ENCODE measurements at places on chromosomes 5 and 9. TPM values are rescaled to one million over a fixed set of nuclear protein-coding genes. Genes with fewer than 3 reads are reported as not detected.
A peak's percentile ranks its signal among the peaks of the same experiment; 100 is the strongest.

DNA sequence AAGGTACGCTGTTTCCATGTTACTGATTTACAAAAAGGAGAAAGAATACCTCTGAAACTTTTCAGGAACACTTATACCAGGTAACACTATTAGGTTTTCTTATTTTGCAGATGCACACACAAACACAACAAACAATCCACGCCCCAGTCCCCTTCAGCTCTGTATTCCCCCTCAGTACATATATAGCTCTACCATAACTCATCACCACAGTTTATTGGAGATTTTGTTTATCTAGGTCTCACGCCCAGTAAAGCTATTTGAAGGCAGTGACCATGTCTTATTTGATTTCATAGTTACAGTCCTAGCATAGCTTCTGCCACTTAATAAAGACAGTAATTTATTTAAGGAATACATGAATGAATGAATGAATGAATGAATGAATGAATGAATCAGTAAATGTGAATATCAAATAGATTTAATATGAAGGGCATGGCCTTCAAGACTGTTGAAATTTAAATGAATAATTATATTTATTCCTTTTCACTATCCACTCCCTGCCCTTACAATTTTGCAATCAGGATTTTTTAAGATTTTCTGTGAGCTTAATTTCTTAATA, 32.9 kb downstream of the INVS start:
- no peaks in the 10 kb centered on the region for H3K36me3 ChIP-seq
- H3K27me3 ChIP-seq = no peaks in the 10 kb centered on the region
- no peak overlapping the region for H3K4me3 ChIP-seq
- DNase-seq = no peak

DNA sequence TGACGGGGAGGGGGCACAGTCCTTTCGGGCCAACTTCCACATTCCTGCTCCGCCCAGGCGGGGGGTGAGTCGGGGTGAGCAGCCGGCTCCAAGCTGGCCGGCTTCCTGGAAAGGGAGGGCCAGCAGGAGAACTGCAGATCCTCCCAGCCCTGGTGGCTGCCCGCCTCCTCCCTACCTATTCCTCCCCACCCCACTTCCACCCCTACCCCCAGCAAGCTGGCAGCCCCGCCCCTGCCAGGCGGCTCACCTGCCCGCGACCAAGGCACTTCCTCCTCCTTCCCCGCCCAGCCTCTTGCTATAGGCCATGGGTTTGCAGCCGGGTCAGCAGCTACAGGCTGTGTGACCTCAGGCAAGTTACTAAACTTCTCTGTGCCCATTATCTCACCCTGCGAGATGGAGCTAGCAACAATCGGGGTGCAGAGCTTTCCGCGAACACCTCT, 5.6 kb upstream of the IRF1 start:
- H3K27ac ChIP-seq = peak overlapping the region; percentile 98
- no peaks in the 10 kb centered on the region for H3K27me3 ChIP-seq
- DNase-seq = peak; percentile 96
- peaks cover 31% of the 10 kb centered on the region for H3K4me1 ChIP-seq
- H3K4me3 ChIP-seq = peak overlapping the region; percentile 57

DNA sequence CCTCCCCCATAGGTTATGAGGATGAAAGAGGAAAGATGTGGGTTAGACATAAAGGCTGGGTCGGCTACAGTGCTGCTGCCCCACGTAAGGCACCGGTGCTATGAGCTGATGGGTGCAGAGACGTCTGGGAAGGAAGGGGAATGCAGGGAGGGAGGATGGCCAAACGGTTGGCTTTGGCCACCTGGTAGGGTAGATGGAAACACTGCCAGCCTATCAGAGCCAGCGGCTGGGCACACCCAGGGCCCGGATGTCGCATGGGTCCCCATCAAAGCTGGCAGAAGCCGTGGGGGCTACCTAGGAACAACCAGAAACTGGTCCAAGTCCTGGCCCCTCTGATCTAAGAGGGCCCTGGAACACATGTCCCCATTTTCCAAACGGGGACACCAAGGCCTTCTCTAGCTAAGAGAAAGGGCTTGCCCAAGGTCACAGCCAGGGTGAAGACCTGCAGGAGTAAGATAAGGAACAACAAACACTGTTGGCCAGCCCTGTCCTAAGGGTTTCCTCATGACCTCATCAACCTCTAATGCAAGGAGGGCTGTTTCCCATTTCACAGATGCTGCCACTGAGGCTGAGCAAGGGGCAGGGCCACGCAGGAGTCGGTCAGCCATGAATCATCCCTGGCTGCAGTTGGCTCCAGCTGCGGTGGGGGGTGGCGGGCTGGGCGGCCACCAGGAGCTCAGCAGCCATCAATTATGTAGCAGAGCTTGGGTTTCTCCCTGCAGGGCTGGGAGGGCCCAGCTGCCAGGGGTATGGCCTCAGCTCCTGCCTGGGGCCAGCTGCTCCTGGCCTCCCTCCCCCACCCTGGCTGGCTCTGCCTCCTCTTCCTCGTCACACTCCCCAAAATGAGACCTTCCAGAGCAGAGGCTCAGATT, 4.9 kb downstream of the SH3GLB2 start:
- no peak for DNase-seq
- no peak overlapping the region for H3K4me3 ChIP-seq
- H3K27me3 ChIP-seq = no peaks in the 10 kb centered on the region
- peaks cover 41% of the 10 kb centered on the region for H3K4me1 ChIP-seq
- no peaks in the 10 kb centered on the region for H3K36me3 ChIP-seq

DNA sequence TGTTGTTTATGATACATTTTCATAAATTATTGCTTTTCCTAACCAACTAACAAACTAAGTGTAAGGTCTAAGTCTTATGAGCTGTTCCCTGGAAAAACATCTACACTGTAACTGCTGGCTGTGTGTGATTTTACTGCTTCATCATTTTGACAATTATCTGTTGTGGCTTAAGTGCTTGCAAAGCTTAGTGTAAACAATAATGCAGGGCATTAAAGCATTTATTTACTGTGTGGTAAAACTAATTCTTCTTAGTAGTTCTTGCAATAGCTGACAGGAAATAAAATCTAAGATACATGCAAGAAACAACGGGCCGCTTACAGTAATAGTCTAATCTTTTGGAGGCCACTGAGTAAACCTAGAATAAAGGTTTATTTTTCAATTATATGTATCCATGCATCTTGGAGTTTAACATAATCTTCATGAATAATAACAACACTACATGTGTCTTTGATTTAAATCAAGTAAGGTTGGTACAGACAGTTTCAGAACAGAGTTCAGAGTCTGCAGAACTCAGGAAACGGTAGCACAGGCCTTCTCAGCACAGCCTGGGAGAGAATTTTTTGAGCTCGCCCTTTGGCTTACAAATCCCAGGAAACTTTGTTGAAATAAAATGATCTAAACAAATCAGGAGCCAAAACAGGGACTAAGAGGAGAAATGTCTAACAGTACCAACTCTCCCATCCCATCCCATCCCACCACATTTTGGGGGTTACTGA, 473.1 kb downstream of the NR2F1-AS1 start:
- H3K27me3 ChIP-seq = no peaks in the 10 kb centered on the region
- no peak overlapping the region for H3K4me3 ChIP-seq
- no peaks in the 10 kb centered on the region for H3K36me3 ChIP-seq

DNA sequence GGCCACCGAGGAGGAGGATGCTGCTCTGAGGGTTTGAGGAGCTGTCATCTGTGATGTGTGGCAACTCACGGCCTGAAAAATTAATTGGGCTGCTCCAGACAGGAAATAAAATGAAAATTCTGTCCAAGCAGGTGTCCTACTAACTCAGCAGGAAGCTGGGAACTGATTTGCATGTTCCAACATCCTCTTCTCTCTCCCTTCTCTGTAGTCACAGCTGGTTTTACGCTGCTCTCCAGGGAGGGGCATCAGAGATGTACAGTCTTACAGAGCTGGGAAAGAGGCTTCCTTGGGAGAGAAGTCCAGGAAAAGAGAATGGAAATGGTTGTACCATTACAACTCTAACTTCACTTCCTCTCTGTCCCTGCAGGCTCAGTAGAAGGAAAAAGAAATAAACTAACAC, 24.2 kb upstream of the SIL1 start:
- H3K27me3 ChIP-seq = no peaks in the 10 kb centered on the region
- DNase-seq = no peak
- no peaks in the 10 kb centered on the region for H3K36me3 ChIP-seq
- no peak overlapping the region for H3K4me3 ChIP-seq

Gene RPL7A
- total RNA-seq = 708 TPM

Gene CDKN2B-AS1
- 80.0 TPM for total RNA-seq

Gene LCNL1
- total RNA-seq = 0.83 TPM
